ENCODE measurements at places on chromosomes 12 and 14.

- no peak for DNase-seq
These were observed 215.7 kb downstream of the KIF26A start for GRCh38 chr14:104353921-104354701.

DNA sequence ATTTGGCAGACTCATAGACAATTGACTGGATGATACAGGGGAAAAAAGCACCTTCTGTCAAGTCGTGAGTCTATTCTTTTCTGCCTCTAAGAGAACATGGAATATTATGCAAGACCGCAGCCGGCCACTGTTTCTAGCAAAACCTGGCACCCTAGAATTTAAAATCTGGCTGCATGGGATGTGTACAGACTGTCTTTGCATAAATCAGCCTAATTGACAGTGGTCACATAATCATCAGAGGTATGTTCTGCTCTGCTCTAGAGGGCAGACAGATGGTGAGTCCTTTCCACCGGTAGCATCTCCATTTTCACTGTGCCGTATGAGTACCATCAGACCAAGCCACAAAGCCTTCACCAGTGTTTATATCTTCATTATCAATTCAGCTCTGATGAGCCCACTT lies 80.6 kb downstream of the KCNK10 start:
- no peak for DNase-seq

GRCh38 chr12:93275589-93275988 lies 102.1 kb upstream of the NUDT4 start:
- no peak for DNase-seq

GRCh38 chr12:6548556-6548955 lies 7.3 kb downstream of the IFFO1 start:
- no peak for DNase-seq

- DNase-seq: no peak
These were observed 39.9 kb downstream of the LTBP2 start for GRCh38 chr14:74571901-74572725.

DNA sequence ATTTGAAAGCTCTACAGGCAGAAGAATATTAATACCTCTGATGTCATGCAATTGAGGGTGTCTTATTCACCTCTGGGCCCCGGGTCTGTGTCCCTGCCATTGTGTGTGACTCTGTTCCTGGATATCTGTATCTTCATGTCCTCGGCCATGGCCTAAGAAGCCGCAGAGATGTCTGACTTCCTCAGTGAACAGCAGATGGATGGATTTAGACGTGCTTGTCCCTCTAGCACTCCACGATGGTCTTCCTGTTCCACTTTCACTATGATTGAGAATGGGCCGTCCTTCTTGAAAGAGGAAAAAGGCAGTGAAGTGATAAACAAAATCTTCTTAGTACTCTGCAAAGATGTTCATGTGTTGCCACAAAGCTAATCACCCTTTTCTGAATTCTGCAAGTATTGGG lies 217.4 kb downstream of the SLC41A2 start:
- DNase-seq: no peak

DNA sequence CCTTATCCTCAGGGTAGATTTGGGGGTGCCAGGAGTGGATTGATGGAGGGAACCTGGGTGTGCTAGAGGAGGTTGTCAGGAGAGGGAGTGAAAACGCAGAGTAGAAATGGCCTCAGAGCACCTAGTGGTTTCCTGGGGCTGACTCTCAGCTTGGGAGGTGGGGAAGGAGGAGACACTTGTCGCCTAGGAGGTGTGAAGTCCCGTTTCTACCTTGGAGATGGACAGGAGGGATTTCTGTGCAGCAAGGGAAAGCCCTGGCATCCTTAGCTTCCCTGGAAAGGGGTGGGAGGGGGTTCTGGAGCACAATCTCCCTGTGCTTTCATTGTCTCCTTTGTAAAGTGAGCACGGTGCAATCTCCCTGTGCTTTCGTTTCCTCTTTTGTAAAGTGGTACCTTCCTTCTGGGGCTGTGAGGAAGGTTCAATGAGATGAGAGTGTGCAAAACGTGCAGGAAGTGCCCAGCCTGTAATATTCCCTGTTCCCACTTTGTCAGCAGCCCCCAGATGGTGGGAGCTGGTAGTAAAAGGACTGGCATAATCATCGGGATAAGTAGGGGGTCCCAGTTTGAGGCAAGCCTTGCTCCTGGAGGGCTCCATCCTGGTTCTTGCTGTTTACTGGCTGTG lies 1.6 kb downstream of the OAS3 start:
- no peak for DNase-seq
